ENCODE measurements at places on chromosomes 12 and 14.

DNA sequence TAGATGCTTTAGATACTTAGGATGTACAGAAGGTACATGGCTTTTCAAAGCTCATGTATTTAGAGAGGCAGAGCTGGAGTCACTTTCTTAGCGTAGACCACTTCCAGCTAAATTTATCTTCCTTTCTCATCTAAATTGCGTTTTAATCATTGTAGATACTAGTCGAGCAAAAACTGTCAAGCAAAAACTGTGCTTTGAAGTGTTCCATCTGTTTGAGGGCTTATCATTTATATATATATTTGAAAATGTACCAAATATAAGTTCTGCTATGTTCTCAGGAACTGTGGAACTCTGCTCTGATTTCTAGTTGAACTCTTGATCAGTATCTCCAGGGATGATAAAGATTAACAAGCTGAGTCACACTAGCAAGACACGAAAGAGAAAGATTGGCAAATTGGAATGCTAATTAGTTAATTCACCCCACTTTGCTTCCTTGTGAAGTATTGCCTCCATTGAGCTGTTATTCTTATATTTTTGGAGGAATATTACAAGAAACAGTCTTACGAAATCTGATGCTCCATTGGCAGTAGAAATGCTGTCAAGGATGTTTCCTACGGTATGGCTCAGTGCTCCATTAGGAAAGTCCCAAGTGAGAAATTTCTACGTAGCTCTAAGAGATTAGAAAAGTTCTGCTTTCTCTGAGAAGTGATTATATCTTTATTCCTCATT, 310.7 kb downstream of the AEBP2 start:
- no peak for DNase-seq

DNA sequence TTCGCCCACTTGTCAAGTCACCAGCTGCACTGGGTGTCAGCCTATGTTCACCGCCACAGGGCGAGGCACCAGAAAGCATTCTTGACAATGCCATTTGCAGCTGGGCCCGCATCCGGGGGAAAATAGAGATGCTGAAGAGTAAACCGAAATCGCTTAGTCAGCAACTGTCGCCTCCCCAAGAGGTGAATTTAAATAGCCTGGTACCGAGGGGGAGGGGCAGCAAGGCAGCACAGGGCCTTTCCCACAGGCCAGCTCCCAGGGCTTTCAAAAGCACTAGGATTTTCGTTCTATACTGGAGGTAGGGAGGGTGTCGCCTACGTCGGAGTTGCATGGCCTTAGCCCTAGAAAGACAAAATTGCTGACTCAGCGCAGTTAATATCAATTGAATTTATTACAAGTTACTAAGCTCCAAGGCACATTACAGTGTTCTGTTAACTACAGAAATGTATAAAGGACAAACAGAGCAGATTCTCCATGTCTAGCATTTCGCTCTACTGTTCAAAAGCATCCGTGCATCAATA, 4.3 kb downstream of the IRF2BPL start:
- DNase-seq, result peak; percentile 28

DNA sequence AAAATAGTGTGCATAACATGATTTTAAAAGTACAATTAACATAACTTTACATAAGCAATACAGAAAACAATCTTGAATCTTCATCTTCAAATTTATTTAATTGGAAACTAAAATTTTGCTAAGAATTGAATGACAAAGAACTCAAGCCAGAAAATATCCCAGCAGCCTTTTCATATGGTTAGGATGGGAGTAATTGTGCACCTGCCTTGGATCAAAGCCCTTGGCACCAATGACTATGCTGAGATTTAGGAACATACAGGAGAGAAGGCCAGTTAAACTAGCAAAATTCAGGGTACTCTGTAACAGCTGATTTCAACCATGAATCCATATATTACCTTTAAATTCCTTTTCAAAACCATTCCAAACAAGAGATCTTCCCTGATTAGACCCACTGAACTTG, 5.8 kb downstream of the KERA start:
- no peak for DNase-seq

DNA sequence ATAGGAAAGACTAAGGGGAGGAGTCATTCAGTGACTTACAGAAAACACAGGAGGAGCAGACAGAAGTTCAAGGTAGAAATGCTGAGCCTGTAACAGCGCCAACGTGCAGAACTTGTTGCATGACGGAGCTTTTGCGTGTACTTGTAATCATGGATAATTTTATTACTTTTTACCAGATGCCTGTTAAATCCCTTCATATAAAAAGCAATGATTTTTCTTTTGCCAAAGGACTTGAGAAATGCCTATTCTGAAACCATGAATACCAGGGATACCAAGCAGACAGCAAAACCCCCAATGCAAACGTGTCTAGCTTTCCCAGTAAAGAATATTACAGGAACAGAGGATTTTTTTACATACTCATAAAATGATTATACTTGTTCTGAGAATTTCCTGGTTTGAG, 163.6 kb upstream of the GSC start:
- no peak for DNase-seq

GRCh38 chr14:30242744-30243143, 315.1 kb upstream of the PRKD1 start:
- DNase-seq, result no peak

GRCh38 chr12:124422570-124423523, 128.0 kb downstream of the RFLNA start:
- peak; percentile 63 for DNase-seq

- no peak for DNase-seq
Observed at GRCh38 chr12:39626033-39626814, 6.6 kb upstream of the ABCD2 start.

DNA sequence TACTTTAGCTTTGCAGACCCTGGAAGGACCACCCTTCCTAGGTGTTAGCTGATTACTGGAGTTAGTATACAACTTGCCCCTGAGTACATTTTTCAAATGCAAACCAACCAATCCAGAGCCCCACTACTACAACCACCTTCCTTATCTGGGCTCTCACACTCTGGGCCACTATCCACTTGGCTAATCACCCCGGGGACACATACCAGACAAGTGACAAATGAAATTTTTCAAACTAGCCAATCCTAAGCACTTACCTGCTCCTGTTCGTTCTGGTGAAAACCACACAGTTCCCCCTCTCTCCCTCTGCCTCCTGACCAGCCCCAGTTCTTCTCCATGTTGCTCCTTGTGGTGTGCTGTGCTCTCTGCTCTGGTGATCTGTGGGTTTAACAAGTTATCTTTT, 140.4 kb downstream of the CNTN1 start:
- DNase-seq, result no peak

GRCh38 chr12:22282283-22282682, 52.2 kb downstream of the ST8SIA1 start:
- DNase-seq, result no peak

DNA sequence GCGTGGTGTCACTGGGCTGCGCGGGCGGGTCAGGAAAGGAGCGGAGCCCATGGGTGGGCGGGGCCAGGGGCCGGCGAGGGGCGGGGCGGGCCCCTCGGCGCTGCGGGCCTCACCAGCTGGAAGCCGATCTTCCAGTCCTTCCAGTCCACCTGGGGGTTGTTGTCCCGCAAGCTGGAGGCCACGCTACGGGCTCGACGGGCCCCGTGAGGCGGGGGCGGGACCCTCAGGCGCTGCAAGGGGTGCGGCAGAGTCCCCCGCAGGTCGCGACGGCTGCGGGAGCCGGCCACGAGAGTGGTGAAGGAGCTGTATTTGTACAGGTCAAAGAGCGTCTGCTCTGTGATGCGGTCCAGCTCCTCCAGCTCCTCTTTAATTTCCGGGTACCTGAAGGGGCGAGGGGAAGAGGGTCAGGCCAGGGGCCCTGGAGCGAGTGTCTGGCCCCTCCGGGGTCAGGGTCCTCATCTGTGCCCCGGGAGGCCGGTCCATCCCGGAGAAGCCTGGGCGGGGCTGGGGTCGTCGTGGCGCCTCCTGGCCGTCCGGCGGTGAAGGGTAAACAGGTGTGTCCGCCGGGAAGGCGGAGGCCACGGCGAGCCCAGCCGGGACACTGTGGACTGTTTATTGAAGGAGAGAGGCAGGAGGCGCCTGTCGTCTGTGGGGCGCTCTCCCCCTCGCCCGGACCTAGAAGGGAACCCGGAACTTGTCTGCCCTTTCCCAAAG, 11.9 kb downstream of the SCNN1A start:
- no peak for DNase-seq

GRCh38 chr12:14249368-14249767, 116.1 kb upstream of the ATF7IP start:
- DNase-seq, result no peak

- no peak for DNase-seq
Observed at GRCh38 chr12:45674181-45674977, 55.1 kb upstream of the ARID2 start.

DNA sequence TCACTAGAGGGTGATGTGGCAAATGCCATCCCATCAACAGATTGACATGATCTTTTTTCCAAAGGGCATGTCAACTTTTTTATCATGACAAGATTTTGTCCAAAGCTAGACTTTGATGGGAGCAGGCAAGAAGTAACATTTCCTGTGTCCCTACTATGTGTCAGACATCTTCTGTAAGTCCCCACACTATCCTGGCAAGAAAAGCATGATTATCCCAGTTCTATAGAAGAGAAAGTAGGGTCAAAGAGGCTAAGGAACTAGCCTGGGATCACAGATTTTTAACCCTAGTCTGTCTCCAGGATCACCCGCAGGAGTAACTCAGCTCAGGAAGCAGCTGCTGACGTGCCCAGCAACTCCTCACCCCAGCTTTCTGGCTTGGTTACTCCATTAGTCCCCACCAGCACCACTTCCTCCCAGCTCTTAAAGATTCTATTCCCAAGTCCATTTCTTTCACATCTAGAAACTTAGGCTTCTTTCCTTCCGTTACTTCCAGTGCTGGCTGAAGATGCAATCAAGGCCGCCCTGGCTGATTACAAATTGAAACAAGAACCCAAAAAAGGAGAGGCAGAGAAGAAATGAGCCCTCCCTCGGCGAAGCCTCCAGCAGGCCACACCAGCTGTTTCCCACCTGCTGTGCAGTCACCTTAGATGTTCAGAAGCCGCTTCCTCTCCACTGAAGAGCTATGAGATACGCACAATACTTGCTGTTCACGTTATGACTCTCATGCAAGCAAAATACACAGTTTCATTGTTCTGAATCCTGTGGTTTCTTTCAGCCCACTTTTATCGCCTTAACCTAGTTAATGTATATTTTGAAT, 6.2 kb downstream of the ISCU start:
- no peak for DNase-seq

DNA sequence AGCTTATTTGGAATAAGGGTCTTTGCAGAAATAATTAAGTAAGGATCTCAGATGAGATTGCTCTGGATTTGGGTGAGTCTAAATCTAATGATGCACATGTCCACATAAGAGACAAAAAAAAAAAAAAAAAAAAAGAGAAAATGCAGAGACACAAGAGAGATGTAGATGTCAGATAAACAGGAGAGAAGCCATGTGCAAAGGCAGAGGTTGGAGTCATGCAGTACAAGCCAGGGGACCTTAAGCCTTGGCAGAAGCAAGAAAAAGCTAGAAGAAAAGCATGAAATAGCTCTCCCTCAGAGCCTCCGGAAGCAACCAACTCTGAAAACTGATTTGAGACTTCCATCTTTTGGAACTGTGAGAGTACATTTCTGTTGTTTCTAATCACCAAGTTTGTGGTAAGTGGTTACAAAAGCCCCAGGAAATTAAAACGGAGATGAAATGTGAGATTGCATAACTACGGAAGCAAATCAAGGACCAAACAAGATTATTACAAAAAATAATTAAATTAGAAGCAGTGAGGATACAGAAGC, 1304.0 kb upstream of the SEL1L start:
- no peak for DNase-seq

GRCh38 chr14:100386121-100386520, 63.0 kb downstream of the SLC25A47 start:
- DNase-seq, result no peak

GRCh38 chr14:96803958-96804357, 6.8 kb downstream of the VRK1 start:
- no peak for DNase-seq

GRCh38 chr14:89098254-89098653, 273.8 kb downstream of the TTC8 start:
- DNase-seq, result no peak

GRCh38 chr12:46164186-46164761, 104.6 kb downstream of the SLC38A1 start:
- no peak for DNase-seq

DNA sequence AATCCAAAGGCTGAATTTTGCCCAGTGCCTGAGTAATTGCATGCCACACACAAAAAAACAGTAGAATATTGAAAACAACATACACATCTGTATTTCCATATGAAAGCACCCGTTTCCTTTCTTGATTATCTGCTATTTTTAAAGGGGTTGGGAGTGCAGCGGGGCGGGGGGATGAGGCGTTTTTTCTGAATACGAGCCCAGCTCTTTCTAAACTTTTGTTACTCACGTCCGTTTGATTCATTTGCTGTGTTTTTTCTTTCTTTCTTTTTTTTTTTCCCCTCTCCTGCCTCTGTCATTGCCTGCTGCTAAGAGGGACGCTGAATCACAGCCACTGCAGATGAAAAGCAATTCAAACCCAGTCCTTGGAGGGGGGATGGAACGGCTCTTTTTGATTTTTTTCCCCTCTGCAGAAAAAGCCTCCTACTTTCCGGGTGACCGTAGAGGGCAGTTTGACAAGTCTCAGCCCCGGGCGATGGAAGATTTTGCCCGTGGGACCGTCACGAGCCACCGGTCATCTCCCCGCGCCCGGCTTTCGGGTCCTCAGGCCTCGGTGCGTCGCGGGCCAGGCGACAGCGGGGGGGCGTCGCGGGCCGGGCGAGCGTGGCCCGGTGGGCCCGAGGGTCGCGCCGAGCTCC, 572 bp upstream of the RASSF8 start:
- no peak for DNase-seq

DNA sequence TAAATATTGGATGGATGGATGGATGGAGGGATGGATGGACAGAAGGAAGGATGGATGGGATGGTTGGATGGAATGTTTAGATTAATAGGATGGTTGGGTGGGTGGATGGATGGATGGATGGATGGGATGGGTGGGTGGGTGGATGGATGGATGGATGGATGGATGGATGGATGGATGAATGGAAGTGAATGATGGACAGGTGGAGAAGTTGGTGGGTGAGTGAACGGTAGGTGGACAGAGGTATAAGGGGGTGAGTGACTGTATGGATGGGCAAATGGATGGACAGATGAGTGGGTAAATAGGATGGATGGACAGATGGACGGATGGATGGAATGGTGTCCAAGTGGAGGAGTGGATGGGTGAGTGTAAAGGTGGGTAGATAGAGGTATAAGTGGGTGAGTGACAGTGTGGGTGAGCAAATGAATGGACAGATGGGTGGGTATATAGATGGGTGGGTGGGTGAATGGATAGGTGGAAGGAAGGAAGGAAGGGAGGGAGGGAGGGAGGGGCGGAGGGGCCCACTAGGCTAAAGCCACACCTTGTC, 41.9 kb downstream of the HRK start:
- DNase-seq, result no peak

All from posterior cingulate gyrus (tissue), 11 donors.